ENCODE measurements at places on chromosomes 16 and 17.

DNA sequence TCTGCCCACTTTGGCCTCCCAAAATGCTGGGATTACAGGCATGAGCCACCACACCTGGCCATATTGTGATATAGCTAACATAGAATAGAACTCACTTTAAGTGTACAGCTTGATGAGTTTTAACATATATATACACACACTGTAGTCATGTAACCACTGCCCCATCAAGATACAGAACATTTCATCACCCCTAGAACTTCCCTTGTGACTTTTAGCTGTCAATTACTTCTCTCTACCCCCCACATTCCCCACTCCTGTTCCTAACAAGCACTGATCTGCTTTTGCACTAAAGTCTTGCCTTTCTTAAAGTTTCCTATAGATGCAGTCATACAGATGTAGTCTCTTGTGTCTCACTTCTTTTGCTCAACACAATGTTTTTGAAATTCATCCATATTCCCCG lies 93.1 kb downstream of the PITPNC1 start:
- no peak for DNase-seq

DNA sequence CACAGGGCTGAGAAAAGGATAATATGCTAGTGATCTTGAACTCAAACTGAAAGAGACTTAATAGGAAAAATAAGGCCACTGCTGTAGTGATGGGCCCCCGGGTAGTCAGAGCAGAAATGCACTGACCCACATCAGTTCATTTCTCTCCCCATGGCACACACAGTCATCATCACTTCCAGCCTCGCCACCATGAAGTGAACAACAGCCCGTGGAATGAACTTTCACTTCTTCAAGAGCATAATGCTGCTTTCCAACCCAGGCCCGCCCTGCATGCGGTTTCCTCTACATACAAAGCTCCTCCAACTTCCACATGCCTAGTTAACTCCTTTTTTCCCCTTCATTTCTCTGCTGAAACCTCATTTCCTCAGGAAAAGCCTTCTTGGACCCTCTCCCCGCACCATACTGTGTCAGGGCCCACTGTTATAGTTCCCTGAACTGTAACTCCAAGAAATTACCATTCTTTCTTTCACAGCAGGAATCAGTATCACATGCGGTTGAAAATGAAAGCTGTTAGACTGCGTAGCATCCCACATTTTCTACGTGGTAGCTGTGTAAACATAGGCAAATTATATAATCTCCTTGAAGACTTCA lies 65.8 kb upstream of the SMIM36 start:
- DNase-seq, result peak; percentile 74

- DNase-seq, result no peak
Measured at GRCh38 chr17:76893623-76894334, 25.6 kb downstream of the MGAT5B start.

DNA sequence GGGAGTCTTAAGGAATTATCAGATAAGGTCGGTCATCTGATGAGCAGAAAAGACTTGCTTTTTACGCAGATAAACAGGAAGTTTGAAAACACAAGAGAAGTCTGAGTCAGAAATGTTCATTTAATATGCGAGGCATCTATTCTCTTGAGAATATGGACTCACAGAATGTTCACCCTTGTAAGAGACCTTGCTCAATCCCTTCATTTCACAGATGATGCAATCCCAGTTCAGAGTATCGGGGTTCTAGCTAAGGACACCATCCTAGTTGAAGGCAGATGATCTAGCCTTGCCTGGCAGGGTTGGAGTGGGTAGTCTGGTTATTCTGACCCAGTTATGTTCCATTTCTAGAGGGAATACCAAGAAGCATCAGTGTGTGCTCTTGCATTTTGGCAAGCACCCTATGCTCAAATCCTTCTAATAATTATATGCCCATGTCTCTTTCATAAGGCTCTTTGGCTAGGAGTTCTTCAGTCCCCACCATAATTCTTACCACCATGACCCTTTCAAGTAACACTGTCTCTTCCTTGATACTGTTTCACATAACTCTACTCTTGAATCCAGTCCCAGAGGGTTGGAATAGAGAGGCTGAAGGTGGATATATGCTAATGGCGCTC lies 42.5 kb downstream of the YPEL2 start:
- DNase-seq, result no peak

GRCh38 chr17:68457168-68457538 lies at the start of gene WIPI1:
TSS of gene WIPI1 (minus strand) at chr17:68457496. CDS start at chr17:68457421, 75 bp downstream.
- no peak for DNase-seq

DNA sequence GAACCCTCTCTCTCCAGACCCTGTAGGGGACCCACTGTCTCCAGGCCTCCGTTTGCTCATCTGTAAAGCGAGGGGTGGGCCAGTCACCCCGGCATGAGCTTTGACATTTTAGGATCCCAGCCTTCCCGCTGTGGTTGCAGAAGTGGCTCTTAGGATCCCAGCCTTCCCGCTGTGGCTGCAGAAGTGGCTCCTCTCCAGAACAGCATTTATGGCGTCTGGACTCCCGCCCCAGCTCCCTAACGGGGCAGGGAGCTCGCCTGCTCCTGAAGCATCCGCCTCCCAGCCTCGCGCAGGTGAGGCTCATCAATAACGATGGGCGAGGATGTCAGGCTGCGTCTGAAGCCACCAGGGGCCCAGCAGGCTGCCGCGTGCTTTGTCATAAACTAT lies 222.3 kb upstream of the TNRC6C start:
- peak; percentile 75 for DNase-seq

- no peak for DNase-seq
Measured at GRCh38 chr17:21066394-21066793, 23.6 kb upstream of the USP22 start.

DNA sequence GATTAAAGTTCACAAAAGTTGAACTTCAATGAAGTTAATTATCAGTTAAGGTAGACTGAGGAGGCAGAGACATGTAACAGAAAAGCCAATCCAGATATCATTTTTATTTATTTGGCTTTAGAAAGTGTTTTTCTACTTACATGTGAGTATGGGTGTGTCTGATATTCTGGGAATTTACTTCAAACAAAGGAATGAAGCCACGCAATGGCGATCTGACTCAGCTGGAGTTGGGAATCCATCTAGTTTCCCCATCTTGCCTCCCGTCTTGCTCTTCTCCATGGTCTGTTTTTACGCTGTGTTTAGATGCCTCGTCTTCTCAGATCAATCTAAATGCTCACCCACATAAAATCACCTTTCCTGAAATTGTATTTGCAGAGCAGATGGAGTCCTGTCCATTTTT lies 1.7 kb upstream of the KCNJ16 start:
- DNase-seq, result no peak

- DNase-seq, result no peak
Measured at GRCh38 chr16:85820604-85821372, 21.3 kb downstream of the COX4I1 start.

DNA sequence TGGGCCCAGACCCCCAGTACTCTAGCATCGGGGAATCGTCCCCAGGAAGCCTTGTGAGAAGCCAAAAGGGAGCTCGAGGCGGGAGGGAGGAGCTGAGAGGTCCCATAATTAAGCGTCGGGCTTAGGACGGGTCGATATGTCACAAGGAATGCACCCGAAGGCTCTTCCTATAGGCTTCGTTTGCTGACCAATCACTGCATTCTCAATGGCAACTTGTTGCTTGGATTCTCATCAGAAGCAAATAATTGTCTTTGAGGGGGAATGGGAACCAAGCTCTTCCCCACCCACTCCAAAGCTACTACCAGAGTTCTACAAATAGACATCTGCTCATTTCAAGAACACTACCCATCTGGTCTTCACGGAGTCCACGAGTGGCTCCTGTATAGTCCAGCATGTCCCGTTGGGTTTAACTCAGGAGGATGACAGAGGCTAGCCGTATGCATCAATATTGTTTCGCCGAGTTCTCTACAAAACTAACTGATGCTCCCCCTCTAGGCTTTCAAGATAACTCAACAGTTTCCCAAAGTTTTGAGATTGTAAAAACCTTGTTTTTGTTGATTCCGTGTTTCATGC lies 628 bp upstream of the BLMH start:
- no peak for DNase-seq

DNA sequence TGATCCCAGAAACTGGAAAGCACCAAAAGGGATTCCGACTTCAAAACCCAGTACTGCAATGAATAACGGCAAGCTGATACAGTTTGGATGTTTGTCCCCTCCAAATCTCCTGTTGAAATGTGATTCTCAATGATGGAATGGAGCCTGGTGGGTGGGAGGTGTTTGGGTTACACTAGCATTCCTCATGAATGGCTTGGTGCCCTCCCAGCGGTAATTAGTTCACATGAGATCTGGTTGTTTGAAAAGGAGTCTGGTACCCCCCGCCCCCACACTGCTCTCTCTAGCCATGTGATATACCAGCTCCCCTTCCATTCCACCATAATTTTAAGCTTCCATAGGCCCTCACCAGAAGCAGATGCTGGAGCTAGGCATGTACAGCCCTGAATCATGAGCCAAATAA lies 40.1 kb downstream of the RANBP10 start:
- no peak for DNase-seq

DNA sequence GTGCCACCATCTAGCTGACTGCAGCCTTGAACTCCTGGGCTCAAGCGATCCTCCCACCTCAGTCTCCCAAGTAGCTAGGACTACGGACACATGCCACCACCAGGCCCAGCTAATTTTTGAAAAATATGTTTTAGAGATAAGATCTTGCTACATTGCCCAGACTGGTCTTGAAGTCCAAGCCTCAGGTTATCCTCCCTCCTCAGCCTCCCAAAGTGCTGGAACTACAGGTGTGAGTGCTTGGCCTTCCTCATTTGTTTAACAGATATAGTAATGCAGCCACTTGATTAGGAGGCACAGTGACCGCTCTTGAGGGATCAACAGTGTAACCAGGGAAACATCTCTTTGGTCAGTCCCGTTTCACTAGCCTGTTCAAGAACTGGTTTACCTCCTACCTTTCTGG lies 35.1 kb downstream of the HLF start:
- no peak for DNase-seq

DNA sequence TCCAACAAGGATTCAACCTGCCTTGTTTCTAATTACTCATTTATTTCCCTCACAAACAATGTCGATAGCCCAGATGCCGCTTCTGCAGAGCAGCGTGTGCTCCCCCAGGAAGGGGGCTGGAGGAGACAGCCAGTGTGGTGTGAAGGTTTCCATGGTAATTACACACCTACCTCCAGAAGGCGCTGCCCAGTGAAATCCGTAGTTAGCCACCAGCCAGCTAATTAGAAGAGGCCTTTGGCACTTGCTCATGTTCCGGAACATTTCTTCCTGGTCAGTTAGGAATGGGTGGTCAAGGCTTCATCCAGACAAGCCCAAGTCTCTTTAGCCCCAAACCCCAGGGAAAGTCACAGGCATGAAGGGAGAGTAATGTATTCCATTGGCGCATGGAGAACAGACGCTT lies 342.5 kb upstream of the C16orf82 start:
- no peak for DNase-seq

DNA sequence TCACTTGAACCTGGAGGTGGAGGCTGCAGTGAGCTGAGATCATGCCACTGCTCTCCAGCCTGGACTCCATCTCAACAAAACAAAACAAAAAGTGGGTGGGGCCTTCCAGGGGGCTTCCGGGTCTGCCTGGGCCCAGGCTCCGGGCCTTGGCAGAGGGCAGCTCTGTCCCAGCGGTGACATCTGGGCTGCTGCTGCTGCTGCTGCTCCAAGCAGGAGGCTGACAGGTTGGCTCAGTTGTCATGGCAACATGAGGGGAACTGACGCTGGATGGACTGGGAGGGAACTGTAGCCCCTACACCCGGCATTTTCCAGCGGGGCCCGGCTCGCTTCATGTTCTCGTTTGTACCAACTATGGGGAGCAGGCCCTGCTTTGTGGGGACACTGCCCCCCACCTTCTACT lies 4.0 kb downstream of the BAIAP3 start:
- DNase-seq, result no peak

DNA sequence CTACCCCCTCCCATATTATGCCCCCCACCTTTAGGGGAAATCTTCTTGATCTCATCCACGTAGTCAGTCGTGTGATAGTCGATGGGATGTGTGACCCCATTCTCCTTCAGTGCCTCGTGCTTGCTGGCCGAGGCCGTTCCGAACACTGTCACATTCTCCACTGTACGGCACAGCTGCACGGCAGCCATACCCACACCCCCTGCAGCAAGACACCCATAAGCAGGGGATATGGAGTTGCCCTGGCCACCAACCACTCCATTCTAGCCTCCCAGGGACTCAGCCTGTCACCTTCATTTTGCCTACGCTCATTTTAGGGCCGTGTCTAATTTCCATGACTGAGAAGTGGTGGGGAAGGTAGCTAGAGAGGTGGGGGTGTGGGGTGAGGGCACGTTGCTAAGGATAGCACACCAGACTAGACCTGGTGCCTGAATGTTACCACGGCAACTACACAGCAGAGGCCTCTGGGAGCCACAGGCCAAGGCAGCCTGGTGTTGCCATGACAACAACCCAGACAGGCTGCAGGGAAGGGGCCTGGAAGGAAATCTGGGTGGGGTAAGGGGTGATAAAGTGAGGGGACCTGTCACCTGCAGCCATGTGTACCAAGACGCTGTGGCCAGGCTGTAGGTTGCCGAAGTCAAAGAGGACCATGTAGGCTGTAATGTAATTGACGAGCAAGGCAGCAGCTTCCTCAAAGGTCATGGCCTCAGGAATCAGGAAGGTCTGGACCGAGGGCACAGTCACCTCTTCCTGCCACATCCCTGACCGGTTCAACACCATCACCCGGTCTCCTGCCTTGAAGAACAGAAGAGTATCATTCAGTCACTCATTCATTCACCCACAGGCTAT lies 4.0 kb downstream of the VAT1 start:
- DNase-seq, result no peak

- DNase-seq, result no peak
Measured at GRCh38 chr16:85935974-85936760, 37.2 kb downstream of the IRF8 start.

GRCh38 chr17:42191275-42191608 lies 3.1 kb downstream of the GHDC start:
- no peak for DNase-seq

GRCh38 chr16:48611329-48612137 lies 1.6 kb upstream of the N4BP1 start:
- no peak for DNase-seq

DNA sequence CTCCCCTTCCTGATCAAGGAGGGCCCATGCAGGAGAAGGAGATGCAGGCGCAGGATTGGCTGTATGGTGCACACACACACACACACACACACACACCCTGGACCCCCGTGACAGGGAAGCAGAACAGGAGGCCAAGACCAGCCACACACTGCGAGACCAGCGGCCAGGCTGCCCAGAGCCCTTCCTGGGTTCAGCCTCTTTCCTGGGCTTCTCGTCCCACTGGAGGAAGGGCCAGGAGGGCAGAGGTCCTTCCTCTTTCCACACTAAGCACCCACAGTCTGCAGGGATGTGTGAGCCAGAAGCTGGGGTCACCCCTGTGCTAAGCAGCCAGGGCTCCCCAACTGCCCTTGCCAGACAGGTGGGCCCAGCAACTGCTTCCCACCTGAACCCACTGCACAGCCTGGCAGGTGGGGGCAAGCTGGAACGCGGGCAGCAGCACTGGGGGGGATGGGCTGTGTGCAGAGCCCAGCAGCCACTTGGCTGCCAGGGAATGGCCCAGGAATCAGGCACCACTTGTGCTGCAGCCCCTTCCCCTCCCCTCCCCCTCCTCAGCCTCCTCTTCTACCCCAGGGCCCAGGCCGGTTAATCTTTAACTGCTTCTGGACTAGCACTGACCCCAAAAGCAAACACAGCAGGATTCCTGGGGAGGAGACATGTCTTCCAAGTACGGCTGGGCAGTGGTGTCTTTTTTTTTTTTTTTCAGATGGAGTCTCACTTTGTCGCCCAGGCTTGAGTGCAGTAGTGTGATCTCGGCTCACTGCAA lies 44.6 kb upstream of the SLC38A10 start:
- no peak for DNase-seq
